ENCODE measurements at places on chromosomes 7 and 10.

DNA sequence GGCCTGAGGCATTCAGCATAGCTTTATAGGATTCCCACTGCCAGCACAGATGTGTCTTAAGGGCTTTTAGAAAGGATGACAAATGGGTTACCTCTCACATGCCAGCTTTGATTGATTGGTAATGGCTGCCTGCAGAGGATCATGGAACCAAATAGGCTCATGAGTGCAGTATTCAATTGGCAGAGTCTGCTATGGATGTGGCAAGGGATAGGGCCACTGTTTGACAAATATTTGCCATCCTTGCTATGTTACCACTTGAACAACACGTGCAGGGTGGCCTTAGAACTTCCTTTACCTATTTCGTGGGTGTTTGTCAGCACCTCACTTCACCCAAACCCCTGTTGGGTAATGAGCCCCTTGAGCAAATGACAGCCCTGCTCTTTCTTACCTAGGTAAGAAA lies 139.2 kb downstream of the C10orf105 start:
- DNase-seq: no peak

DNA sequence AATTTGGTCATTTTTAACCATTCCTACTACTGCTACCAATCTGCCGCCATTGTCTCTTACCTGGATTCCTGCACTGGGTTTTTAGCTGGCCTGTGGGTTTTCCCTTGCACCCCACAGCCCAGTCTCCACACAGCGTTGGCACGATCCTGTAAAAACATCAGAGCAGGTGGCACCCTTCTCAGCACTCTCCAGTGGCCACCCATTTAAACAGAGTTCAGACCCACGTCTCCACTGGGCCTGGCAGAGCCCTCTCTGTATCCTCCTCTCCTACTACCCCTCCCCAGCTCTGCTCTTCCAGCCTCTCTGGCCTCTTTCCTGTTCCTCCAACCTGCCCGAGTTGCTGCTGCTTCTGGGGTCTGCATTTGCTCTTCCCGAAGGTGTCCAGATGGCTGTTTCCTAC lies 259.4 kb downstream of the SDK1 start:
- no peak for DNase-seq

GRCh38 chr7:47423196-47423595 lies 158.7 kb downstream of the TNS3 start:
- DNase-seq: no peak

DNA sequence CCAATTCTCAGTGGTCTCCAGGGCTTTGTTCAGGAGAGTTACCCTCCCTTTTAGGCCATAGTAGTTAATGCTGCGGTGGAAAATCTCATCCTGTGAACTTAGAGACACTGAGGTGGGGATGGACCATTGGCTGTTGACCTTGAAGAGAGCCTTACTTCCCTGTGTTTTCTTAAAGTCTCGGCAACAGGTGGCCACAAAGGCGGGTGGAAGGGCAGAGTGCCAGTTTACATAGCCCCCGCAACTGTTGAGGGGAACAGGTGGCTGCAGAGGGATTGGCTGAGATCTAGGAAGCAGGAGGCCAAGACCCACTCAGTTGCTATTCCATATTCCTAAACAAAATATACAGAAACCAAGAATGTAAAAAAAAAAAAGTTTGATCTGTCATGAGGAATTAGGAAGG lies 160.6 kb downstream of the ST7 start:
- DNase-seq: no peak

- DNase-seq: no peak
Measured at GRCh38 chr7:17269341-17270221, 28.9 kb upstream of the AHR start.

DNA sequence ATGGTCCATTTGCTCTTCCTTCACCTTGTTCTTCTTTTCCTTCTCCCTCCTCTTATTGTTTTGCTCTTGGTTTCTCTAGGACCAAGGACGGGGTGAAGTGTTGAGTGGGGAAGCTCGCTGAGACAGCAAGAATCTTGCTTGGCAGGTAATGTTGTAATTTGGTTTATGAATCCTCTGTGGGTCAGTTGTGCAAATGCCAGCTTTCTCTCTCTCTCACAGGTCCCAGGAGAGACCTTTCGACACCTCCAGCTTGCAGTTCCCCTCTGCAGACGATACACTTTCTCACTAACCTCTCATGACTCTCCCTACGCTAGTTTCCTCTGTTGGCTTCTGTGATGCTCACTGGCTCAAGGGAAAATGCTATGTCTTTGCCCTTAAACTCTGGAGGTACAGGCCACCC lies 77.0 kb downstream of the FRMD4A start:
- DNase-seq: no peak

GRCh38 chr10:71241114-71241829 lies 28.9 kb downstream of the UNC5B start:
- DNase-seq: no peak

GRCh38 chr7:16347066-16347826 lies 74.1 kb downstream of the CRPPA start:
- DNase-seq: no peak

- DNase-seq: no peak
Measured at GRCh38 chr7:90955641-90956207, 308.5 kb upstream of the FZD1 start.

DNA sequence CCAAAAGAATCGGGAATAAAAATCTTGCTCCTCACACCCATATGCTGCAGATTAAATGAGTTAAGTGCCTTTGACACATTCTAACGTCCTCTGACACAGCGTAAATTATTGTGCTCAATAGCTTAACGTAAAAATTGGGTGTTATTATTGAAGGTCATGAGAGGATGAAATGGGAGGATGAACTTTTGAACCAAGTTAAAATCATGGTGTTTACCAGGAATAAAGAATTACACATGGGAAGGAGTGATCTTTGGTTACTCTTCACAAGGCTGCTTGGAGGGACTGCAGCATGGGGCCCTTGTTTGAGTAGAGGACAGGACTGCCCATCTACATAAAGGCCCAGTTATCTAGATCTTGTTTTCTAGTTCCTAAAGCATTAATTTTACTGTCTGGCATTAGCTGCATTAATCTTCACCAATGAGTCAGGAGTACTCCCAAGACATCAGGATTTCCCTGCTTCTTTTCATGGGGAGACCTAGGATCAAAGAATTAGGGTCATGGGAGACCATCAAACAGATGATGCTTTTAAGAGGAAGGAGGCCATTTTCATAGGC lies 84.9 kb upstream of the PRR15 start:
- no peak for DNase-seq

GRCh38 chr7:19079066-19079465 lies 38.4 kb downstream of the TWIST1 start:
- DNase-seq: no peak

GRCh38 chr10:112080231-112080630 lies 103.3 kb downstream of the GPAM start:
- no peak for DNase-seq

GRCh38 chr7:148999192-148999591 lies 29.1 kb downstream of the PDIA4 start:
- no peak for DNase-seq

DNA sequence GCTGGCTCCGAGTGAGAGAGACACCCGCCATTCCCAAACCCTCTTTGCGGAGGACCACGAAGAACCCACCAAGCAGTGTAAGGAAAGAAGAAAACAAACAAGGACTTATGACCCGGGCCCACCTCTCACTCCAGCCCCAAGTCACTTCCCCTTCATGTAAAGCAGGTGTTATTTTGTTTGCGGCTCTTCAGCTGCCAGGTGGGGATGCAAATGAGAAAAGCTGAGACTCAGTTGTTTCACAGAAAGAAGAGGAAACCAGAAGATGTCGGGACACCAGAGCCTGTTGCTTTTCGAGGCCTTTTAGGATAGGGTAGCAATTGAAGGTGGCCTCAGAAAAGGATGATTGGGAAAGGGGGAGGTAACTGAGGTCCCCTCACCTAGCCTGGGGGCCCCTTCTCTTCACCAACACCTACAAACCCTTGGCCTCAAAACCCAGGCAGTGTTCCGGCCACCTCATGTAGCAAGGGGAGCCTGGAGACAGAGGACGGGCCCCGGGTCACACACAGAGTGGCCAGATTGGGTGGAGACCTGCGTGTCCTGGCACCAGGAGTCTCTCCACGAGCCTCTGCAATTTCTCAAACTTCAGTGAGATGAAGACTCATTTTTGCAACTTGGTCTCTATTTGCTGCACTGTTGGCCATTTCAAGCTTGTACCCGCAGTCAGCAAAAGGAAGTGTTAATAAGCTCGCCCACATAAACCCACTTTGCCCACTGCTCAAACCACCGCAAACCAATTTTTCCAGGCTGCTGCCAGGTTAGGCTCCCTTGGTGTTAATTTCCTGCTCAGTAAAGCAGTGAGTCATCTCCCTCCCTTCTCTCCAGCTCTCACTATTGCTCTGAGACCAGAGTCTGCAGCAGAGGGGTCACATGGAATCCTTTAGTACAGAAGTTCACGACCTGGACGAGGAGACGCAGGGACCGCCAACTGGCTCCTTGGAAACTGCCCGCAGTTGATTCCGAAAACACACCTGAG lies 45.5 kb downstream of the AOC1 start:
- no peak for DNase-seq

- no peak for DNase-seq
Measured at GRCh38 chr10:95346715-95347401, 56.1 kb upstream of the PDLIM1 start.

DNA sequence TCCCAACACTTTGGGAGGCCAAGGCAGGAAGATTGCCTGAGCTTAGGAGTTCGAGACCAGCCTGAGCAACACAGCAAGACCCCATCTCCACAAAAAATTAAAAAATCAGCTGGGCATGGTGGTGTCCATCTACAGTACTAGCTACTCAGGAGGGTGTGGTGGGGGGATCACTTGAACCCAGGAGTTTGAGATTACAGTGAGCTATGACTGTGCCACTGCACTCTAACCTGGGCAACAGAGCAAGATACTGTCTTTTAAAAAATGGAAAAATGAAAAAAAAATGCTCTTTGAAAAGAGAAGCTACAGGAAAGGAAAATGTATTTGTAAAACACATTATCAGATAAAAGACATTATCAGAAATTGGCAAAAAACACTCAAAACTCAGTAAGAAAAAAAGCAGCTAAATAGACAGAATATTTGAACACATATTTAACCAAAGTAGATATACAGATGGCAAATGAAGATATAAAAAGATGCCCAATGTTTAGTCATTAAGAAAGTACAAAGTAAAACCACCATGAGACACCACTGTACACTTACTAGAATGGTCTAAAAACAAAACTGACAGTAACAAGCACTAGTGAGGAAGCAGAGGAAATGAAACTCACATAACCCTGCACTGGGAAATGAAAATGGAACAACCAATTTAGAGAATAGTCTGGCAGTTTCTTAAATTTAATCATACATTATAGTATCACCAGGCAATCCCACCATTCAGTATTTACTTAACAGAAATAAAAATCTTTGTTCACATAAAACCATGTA lies 40.5 kb downstream of the NRBF2 start:
- no peak for DNase-seq

DNA sequence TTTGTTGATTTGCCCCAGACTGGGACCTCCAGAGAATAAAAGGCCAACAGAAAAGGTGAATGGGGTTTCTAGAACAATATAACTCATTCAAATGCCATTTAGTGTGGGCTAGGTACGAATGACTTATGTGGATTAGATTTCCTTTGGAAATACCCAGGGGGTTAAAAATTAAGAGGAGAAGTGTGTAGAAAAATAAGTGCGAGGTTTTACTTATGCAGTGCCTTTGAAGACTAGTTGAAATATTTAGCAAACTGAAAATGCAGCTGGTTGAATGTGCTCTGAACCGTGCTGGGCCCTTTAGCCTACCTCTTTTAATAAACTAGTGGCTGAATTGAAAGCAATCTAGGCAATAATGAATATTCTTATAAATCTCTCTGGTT lies 180.6 kb downstream of the LRMDA start:
- no peak for DNase-seq

GRCh38 chr10:131874991-131875451 lies 25.8 kb upstream of the PPP2R2D start:
- DNase-seq: no peak

Measured in activated naive CD4-positive, alpha-beta T cell (primary cell).